ENCODE measurements at places on chromosomes 12 and 14. TPM values are rescaled to one million over a fixed set of nuclear protein-coding genes. Genes with fewer than 3 reads are reported as not detected.

The USP44 gene
- not detected for total RNA-seq

The PROX2 gene
- total RNA-seq = 0.03 TPM

The PLCZ1 gene
- not detected for total RNA-seq

The ZDHHC22 gene
- 0.10 TPM for total RNA-seq

The TPPP2 gene
- not detected for total RNA-seq

The ZBTB1 gene
- 21.3 TPM for total RNA-seq

The OR8S1 gene
- total RNA-seq = not detected

The ART4 gene
- not detected for total RNA-seq

The MMP19 gene
- total RNA-seq = 0.58 TPM

The LRTM2 gene
- not detected for total RNA-seq

The GLIPR1 gene
- total RNA-seq = 123 TPM

The MYBPC1 gene
- not detected for total RNA-seq

The GLI1 gene
- total RNA-seq = 4.0 TPM

The PLEKHD1 gene
- not detected for total RNA-seq

The PPP2R5C gene
- total RNA-seq = 93.2 TPM

The RNU4-1 gene
- total RNA-seq = not detected

The FGF6 gene
- not detected for total RNA-seq

The CCDC184 gene
- 0.40 TPM for total RNA-seq

The PTCSC3 gene
- not detected for total RNA-seq

The TEX52 gene
- total RNA-seq = not detected

The ETV6 gene
- total RNA-seq = 7.6 TPM

The WSCD2 gene
- total RNA-seq = not detected

The EML5 gene
- total RNA-seq = 2.0 TPM

The AHNAK2 gene
- total RNA-seq = 52.6 TPM

The GDF3 gene
- not detected for total RNA-seq

The IGFBP6 gene
- 58.5 TPM for total RNA-seq

The PAPOLA gene
- 66.2 TPM for total RNA-seq

The BICDL1 gene
- not detected for total RNA-seq

The KRT7 gene
- total RNA-seq = 4.9 TPM

The FAM90A1 gene
- total RNA-seq = not detected

The PPP2R5E gene
- 14.4 TPM for total RNA-seq

The SOAT2 gene
- total RNA-seq = not detected

The CHGA gene
- not detected for total RNA-seq

The CD163 gene
- total RNA-seq = not detected

The CLMN gene
- total RNA-seq = 4.2 TPM

The KRT8 gene
- 199 TPM for total RNA-seq

The KCNH3 gene
- 5.2 TPM for total RNA-seq

The COCH gene
- total RNA-seq = 3.7 TPM

The LPAR5 gene
- total RNA-seq = 0.27 TPM

The GLTP gene
- total RNA-seq = 76.5 TPM

The CLEC2A gene
- not detected for total RNA-seq

The TAS2R7 gene
- not detected for total RNA-seq

The DNAH10 gene
- not detected for total RNA-seq

The CPM gene
- not detected for total RNA-seq

The LRP1-AS gene
- total RNA-seq = not detected

The ABCD4 gene
- 22.9 TPM for total RNA-seq

The CMA1 gene
- not detected for total RNA-seq

The KRT75 gene
- not detected for total RNA-seq

The PLEK2 gene
- total RNA-seq = 2.3 TPM

The SMOC1 gene
- 0.97 TPM for total RNA-seq

The DENND5B gene
- total RNA-seq = 11.7 TPM

The SLC6A12 gene
- total RNA-seq = not detected

All from HT1080 (cell line).